ENCODE measurements at places on chromosomes 12 and 14. TPM values are rescaled to one million over a fixed set of nuclear protein-coding genes. Genes with fewer than 3 reads are reported as not detected.

GRCh38 chr12:4603421-4603820 lies 41.4 kb downstream of the DYRK4 start:
- H3K27me3 ChIP-seq: no peaks in the 10 kb centered on the region
- H3K27ac ChIP-seq: no peak overlapping the region
- no peak for DNase-seq
- peaks cover 25% of the 10 kb centered on the region for H3K4me1 ChIP-seq
- H3K36me3 ChIP-seq: no peaks in the 10 kb centered on the region

GRCh38 chr14:29853272-29853671 lies 74.4 kb downstream of the PRKD1 start:
- no peak overlapping the region for H3K27ac ChIP-seq
- DNase-seq: no peak
- no peaks in the 10 kb centered on the region for H3K27me3 ChIP-seq

- DNase-seq: no peak
- H3K4me1 ChIP-seq: no peaks in the 10 kb centered on the region
- H3K27ac ChIP-seq: no peak overlapping the region
- H3K27me3 ChIP-seq: no peaks in the 10 kb centered on the region
Observed at GRCh38 chr12:58299371-58299770, 358.0 kb downstream of the ATP23 start.

GRCh38 chr14:71733210-71733883 lies 198.9 kb upstream of the RGS6 start:
- peaks cover 33% of the 10 kb centered on the region for H3K36me3 ChIP-seq
- H3K4me1 ChIP-seq: no peaks in the 10 kb centered on the region
- H3K27ac ChIP-seq: peak overlapping the region; percentile 24
- H3K27me3 ChIP-seq: no peaks in the 10 kb centered on the region
- H3K4me3 ChIP-seq: no peak overlapping the region
- peak; percentile 36 for DNase-seq

DNA sequence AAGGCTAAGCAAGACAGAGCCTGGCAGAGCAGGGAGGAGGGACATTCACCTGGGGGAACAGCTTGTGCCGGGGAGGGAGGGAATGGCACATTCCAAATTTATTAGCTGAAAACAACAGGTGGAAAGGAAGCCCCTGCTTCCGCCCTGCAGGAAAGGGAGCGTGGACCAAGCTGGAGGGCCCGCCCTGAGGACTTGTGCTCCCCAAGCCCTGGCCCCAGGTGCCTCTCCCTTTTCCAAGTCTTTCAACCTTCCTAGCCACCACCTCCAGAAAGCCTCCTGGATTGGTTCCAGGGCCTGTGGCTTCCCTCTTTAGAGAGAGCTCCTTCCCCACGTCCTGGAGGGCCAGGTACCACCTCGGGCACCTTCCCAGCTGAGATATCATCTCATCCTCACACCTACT lies 2.7 kb downstream of the DEGS2 start:
- no peaks in the 10 kb centered on the region for H3K27me3 ChIP-seq
- no peaks in the 10 kb centered on the region for H3K36me3 ChIP-seq
- H3K4me3 ChIP-seq: no peak overlapping the region
- H3K4me1 ChIP-seq: peaks cover 31% of the 10 kb centered on the region
- H3K27ac ChIP-seq: no peak overlapping the region

GRCh38 chr12:3178671-3179313 lies 101.6 kb downstream of the TSPAN9 start:
- H3K27me3 ChIP-seq: no peaks in the 10 kb centered on the region
- H3K4me1 ChIP-seq: peaks cover 8% of the 10 kb centered on the region
- H3K4me3 ChIP-seq: no peak overlapping the region
- DNase-seq: no peak
- H3K36me3 ChIP-seq: no peaks in the 10 kb centered on the region

- peaks cover 9% of the 10 kb centered on the region for H3K4me1 ChIP-seq
- peak overlapping the region; percentile 56 for H3K27ac ChIP-seq
- H3K4me3 ChIP-seq: no peak overlapping the region
- H3K36me3 ChIP-seq: no peaks in the 10 kb centered on the region
- H3K27me3 ChIP-seq: no peaks in the 10 kb centered on the region
Observed at GRCh38 chr14:87998482-87998881, 5.5 kb upstream of the GALC start.

DNA sequence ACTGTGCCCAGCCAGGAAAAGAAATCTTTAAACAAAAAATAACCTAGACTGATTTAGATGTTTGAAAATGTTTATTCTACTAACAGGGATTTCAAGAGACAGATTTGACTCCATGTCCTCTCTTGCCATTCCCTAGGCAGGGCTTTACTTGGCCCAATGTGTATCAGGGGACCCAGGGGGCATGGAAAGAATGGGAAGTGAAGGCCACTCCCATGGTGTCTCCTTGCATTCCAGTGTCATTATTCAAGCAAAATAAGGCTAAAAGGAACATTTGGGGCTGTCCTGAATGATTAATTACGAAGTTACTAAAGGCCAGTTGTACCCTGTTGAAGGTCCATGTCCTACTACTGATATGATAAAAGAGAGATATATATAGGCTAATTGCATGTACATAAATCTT lies 151.9 kb upstream of the ATF7IP start:
- no peak for DNase-seq
- peaks cover 3% of the 10 kb centered on the region for H3K4me1 ChIP-seq
- no peaks in the 10 kb centered on the region for H3K27me3 ChIP-seq

- no peaks in the 10 kb centered on the region for H3K4me1 ChIP-seq
- no peak overlapping the region for H3K4me3 ChIP-seq
- no peaks in the 10 kb centered on the region for H3K36me3 ChIP-seq
- no peaks in the 10 kb centered on the region for H3K27me3 ChIP-seq
- H3K27ac ChIP-seq: no peak overlapping the region
Observed at GRCh38 chr14:100691395-100692056, 35.2 kb upstream of the DLK1 start.

DNA sequence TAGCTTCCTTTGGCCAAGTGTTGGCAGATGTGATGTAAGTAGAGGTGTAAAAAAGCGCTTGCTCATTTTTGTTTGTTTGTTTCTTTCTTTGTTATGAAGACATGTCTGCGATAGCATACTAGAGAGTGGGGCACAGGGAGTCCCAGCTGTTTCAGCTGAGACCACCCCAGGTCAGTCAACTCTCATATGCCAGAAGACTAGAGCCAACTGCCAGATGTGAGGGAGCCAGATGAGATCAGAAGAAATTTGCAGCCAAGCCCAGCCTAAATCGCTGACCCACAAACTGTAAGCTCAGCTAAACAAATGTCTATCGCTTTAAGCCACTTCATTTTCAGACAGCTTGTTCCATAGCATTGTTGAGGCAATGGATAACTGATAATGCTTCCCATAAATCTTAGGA lies 397.1 kb downstream of the APAF1 start:
- no peaks in the 10 kb centered on the region for H3K27me3 ChIP-seq
- no peaks in the 10 kb centered on the region for H3K4me1 ChIP-seq
- no peak overlapping the region for H3K4me3 ChIP-seq
- no peak overlapping the region for H3K27ac ChIP-seq
- no peak for DNase-seq

DNA sequence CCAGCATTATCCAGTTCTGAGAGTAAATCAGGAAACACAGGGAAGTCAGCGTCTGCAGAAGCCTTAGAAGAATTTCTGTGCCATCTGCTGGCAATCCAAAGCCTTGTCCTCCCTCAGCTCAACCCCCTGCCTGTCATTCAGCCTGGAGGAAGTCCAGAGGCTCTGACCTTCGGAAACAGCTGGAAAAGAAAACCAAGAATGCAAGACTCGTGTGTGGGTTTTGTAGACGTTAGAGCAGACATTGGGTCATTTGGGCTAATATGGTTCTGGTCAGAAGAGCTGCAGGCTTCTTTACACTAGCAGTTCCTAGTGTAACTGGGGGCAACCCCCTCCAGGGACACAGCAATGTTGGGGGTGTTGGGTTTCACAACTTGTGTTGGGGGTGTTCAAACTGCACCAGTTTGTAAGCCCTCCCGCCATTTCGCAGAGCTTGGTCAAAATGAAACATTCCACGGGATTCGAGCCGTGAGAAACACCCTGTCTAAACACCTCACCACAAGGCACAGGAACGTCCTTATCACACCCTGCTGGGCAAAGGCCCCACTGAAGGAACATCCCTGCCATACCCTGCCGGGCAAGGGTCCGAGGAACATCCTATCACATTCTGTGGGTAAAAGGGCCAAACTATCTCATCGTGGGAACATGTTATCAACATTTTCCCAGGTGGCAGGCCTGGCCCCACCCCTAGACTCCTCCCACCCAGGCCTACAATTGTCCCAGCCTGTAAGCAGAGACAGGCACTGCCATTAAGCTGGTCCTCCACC lies 21.0 kb upstream of the SERPINA4 start:
- no peaks in the 10 kb centered on the region for H3K36me3 ChIP-seq
- H3K27me3 ChIP-seq: no peaks in the 10 kb centered on the region
- no peak for DNase-seq

GRCh38 chr14:31949709-31950108 lies 127.4 kb upstream of the ARHGAP5 start:
- H3K27ac ChIP-seq: peak overlapping the region; percentile 62
- peaks cover 11% of the 10 kb centered on the region for H3K4me1 ChIP-seq
- no peaks in the 10 kb centered on the region for H3K27me3 ChIP-seq
- DNase-seq: no peak

GRCh38 chr14:92929689-92930608 lies 7.0 kb downstream of the CHGA start:
- H3K27me3 ChIP-seq: no peaks in the 10 kb centered on the region
- H3K27ac ChIP-seq: no peak overlapping the region
- no peaks in the 10 kb centered on the region for H3K36me3 ChIP-seq
- no peak overlapping the region for H3K4me3 ChIP-seq
- no peak for DNase-seq
- H3K4me1 ChIP-seq: no peaks in the 10 kb centered on the region

MYH6 gene
- not detected for total RNA-seq

GARIN6 gene
- total RNA-seq: not detected

OR11G2 gene
- total RNA-seq: not detected

FGD4 gene
- total RNA-seq: 78.6 TPM

TEAD4 gene
- 39.8 TPM for total RNA-seq

TPH2 gene
- total RNA-seq: 0.61 TPM
